Frontal cortex (tissue), 4 donors: ENCODE measurements at places on chromosomes 6 and 20. TPM values are rescaled to one million over a fixed set of nuclear protein-coding genes. Genes with fewer than 3 reads are reported as not detected.

GRCh38 chr20:1896484-1897258, 1.5 kb downstream of the SIRPA start:
- no peak for DNase-seq

GRCh38 chr6:170405311-170405975, 98.9 kb downstream of the FAM120B start:
- DNase-seq = no peak

DNA sequence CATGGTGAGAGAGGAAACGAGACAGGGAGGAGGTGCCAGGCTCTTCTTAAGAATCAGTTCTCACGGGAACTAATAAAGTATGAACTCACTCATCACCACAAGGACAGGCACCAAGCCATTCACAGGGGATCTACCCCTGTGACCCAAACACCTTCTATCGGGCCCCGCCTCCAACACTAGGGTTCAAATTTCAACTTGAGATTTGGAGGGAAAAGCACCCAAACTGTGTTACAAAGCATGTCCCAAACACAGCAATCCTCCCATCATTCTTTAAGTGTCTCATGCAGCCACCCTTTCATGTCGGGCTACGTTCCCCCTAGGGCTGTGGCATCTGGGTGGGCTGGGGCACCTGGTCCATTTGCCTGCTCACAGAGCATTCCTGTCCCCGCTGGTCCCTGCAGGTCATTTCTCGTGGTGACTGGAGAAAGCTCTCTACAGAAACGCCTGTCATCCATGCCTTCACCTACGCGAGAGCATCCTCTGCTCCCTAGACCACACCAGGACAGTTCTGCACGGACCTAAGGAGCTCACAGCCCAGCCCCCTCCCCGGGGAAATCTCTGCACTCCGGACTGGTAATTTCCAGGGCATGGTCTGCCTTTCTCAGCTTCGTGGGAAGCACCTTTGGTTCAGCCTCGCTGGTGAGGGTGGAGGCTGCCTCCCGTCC, 79.6 kb downstream of the TTLL2 start:
- DNase-seq = no peak

- no peak for DNase-seq
Observed at GRCh38 chr20:62711703-62712101, 3.1 kb downstream of the NTSR1 start.

DNA sequence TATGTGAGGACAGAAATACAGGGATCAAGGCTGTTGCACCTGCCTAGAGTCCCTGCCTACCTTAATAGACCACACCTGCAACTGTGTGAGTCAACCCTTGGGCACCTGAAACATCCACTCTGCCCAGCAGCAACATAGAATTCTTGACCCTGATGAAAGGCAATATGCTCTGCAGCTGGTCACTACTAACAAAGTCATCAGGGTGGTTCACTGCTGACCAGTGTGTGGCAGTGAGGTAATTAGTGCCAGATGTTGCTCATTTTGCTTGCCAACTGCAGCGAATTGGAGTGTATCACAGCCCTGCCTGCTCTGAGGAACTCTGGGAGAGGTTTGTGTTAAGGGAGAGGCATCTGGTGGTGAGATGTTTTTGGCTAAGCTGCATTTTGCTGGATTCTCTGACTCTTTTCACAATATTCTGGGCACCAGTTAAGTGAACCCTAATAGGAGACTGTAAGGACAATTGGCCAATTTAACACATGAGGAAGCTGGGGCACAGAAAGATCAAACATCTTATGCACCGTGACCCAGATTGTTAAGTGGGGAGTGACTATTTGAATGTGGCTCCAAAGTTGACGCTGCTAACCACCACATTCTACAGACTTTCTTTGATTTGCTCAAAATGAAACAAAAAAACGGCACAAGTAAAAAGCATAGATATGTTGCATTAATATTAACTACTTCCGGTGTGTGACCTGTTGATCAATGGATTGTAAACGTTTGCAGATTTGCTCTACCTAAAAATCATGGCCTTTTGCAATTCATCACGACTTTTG, 61.9 kb upstream of the OPRM1 start:
- DNase-seq = no peak

GRCh38 chr6:82589509-82590206, 226.0 kb downstream of the TPBG start:
- no peak for DNase-seq

The HLA-DQB2 gene
- not detected for total RNA-seq

DNA sequence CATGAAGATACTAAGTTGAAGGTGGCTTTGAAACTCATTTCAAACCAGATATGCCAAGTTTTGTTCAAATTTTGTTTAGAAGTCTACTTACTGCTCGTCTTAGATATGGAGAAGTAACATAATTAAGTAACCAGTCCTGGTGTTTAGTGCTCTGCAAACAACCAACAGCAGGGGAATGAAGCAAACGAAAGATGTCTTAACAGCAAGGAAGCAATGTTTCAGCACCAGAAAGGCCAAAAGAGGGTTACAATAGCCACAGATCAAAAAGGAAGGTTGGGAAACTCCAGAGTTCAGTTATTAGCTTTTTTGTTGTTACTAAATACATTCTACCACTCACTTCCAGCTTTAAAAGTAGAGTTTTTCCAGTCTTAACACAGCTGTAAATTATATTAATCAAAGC, 45.1 kb downstream of the LHFPL5 start:
- DNase-seq = no peak

GRCh38 chr6:25025919-25026301, 90.2 kb upstream of the RIPOR2 start:
- DNase-seq = no peak

The VTA1 gene
- total RNA-seq = 73.0 TPM

DNA sequence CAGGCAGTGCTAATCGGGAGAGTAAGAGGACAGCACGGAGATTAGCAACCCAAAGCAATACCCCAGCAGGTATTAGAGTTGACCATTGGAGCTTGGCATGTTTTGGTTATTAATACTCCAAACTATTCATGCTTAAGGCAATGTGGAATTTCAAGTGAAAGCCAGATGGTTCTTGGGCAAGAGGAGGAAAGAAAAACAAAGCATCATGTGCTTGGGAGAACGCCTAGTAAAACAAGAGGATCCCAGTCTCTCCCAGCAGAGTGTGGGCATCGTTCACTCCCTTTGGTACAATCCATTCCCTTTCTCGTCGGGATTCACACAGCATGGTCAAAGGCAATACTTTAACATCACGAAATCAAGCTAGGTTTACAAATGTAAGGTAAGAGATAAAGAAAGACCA, 349.8 kb downstream of the PRKN start:
- no peak for DNase-seq

The LGSN gene
- 0.82 TPM for total RNA-seq

The GSTA2 gene
- total RNA-seq = not detected

The PPP1R16B gene
- 10.6 TPM for total RNA-seq

DNA sequence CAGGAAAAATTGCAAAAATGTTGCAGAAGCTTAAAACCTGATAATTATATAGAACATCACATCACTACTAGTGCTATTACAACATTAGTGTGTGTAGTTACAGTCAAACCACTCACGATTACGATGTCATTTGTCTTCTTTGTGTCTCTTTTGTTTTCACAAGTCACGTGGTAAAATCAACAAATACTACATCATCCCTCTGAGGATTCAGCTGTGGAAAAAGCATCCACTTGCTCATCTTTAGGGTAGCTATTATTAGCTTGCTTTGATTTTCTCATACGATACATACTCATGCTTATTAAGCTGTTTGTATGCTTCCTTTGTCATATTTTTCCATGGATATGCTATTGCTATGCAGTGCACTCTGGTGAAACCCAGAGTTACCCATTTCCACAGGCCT, 22.2 kb upstream of the ATXN1 start:
- DNase-seq = no peak

- peak; percentile 33 for DNase-seq
Observed at GRCh38 chr6:133241086-133241900, at the start of gene EYA4. TSS of gene EYA4 (plus strand) at chr6:133241357. CDS start at chr6:133274781, 33,424 bp downstream.

DNA sequence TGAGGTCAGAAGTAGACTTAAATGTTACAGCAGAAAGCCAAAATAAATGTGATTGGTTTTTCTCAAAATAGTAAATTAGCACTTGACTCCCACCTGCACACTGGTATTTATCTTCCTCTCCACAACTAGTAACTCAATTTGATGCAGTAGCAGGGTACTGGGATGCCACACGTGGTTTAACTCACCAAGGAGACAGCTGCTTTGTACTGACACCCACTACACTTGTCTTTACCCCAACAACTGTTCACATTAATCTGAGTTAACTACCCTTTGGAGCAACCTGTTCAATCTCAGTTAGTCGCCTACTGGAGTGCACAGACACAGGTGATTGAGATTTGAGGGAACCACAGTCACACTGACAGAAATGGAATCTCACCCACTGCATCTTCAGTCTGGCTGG, 242.1 kb downstream of the PRKN start:
- DNase-seq = no peak

GRCh38 chr6:158142789-158143188, 25.3 kb downstream of the SERAC1 start:
- no peak for DNase-seq

- no peak for DNase-seq
Observed at GRCh38 chr6:35719830-35720733, 16.8 kb upstream of the ARMC12 start.

- DNase-seq = no peak
Observed at GRCh38 chr6:149935246-149935645, 6.6 kb upstream of the ULBP2 start.

DNA sequence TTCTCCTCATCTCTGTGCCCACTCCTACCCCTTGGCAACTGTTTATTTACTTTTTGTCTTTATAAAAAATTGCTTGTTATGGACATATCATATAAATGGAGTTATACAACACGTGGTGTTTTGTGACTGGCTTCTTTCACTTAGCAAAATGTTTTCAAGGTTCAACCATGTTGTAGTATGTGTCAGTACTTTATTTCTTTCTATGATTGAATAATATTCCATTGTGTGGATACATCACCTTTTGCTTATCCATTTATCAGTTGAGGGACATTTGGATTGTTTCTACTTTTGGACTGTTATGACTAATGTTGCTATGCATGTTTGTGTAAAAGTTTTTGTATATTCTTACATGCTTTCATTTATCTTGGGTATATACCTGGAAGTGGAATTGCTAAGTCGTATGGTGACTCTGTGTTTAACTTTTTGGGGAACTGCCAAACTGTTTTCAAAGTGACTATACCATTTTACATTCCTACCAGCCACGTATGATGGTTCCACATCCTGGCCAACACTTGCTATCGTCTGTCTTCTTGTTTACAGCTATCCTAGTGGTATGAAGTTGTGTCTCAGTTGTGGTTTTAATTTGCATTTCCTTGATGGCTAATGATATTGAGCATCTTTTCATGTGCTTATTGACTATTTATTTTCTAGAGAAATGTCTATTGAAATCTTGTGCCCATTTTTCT, 84.4 kb downstream of the SLX4IP start:
- no peak for DNase-seq

DNA sequence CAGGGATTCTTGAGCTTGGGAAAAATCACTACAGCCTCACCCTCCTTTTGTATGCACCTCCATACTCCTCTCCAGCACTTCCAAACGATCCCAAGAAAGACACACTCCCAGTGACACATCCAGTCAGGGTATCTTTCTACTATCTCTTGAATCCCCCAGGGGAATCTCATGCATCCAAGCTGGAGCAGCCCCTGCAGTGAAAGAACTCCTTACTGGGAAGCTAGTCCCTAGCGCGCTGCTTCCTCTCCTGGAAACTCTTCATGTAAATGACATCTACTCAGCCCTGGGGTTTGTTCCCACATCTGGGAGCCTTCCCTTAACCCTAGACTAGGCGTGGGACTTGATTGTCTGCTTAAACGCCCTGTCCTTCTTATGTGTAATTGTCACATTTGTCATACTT, 329.1 kb upstream of the QKI start:
- DNase-seq = no peak

DNA sequence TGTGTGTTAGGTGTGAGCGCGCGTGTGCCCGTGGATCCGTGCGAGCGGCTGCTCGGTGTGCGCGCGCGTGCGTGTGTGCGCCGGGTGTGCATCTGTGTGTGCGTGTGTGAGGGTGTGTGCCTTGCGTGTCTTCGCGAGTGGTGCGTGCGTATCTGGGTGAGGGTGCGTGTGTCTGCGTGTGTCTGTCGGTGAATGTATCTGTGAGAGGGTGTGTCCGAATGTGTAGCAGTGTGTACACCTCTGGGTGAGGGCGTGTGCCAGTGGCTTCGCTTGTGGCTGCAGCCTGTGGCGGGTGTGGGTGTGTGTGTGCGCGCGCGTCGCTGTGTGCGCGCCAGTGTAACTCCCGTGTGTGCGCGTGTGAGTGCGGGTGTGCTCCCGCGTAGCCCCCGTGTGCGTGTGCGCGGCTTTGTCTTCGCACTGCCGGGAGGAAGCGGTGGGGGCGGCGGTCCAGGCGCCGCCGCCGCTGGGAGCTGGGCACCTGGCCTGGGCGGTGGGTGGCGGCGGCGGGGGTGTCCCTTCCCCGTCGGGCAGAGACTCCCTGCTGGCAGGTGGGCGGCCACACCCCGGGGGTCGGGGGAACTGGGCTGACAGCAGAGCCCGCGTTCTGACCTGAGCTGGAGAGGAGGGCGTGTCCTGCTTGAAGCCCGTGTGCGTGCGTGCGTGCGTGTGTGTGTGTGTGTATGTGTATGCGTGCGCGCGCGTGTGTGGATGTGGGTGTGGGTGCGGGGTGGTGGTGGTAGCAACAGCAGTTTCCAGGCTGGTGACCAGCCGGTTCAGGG, 61.3 kb upstream of the EPB41L1 start:
- DNase-seq = peak; percentile 46

DNA sequence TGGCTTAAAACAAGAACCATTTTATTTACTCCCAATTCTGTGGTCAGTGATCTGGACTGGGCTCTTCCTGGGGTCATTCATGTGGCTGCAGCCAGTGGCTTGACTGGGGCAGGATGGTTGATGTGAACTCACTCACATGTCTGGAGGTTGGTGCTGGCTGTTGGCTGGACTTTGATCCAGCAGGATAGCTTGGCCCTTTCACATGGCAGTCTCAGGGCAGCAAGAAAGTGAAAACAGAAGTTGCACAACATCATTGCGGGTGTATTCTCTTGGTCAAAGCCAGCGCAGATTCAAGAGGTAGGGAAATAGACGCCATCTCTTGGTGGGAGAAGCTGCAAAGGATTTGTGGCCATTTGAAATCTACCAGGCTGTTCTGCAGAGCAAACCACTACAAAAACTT, 77.2 kb downstream of the MDGA1 start:
- DNase-seq = no peak

The FRMD1 gene
- total RNA-seq = not detected

The GLP1R gene
- total RNA-seq = 0.41 TPM

The TNFRSF21 gene
- total RNA-seq = 54.2 TPM

GRCh38 chr6:158688860-158689259, 39.0 kb downstream of the SYTL3 start:
- no peak for DNase-seq

- no peak for DNase-seq
Observed at GRCh38 chr20:50428097-50428828, 81.9 kb upstream of the PTPN1 start.

- no peak for DNase-seq
Observed at GRCh38 chr20:24911461-24911860, 37.6 kb upstream of the CST7 start.

GRCh38 chr20:17752459-17752858, 52.7 kb downstream of the BANF2 start:
- DNase-seq = no peak
